ENCODE measurements at places on chromosomes 3 and 15.

GRCh38 chr3:123792473-123793201 lies 91.5 kb downstream of the MYLK start:
- DNase-seq = no peak

DNA sequence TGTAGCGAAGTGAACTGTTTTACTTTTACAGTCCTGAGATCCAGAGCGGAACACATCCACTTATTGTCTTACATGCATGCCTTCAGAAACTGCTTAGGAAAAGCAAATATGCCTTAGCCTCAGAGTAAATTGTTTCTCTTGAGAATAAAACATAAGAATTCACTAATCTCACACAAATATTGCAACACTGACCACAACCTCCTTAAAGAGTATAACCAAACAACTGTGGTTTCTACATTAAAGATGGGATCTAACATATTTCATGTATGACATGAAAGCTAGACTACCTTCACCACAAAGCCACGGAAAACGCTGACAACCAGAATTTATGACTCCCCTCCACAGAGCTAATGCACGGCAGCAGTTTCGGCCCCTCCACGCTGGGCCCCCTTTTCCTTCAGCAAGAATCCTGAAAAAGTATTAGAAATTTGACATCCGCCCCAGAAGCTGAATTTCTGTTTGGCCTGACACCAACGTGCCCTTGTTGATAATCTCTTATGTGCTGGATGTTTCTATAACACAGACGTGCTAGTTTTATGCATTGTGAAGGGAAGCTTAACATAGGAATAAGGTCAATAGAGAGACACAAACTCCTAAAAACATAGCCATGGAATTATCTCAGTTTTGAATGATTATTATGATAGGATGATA lies 84.6 kb downstream of the GREM1 start:
- DNase-seq = no peak

- DNase-seq = no peak
Observed at GRCh38 chr3:71345429-71346040, 238.0 kb downstream of the FOXP1 start.

GRCh38 chr3:52983336-52983807 lies 62.5 kb downstream of the SFMBT1 start:
- DNase-seq = no peak

- DNase-seq = no peak
Observed at GRCh38 chr15:55494931-55495330, 13.1 kb downstream of the DNAAF4 start.

DNA sequence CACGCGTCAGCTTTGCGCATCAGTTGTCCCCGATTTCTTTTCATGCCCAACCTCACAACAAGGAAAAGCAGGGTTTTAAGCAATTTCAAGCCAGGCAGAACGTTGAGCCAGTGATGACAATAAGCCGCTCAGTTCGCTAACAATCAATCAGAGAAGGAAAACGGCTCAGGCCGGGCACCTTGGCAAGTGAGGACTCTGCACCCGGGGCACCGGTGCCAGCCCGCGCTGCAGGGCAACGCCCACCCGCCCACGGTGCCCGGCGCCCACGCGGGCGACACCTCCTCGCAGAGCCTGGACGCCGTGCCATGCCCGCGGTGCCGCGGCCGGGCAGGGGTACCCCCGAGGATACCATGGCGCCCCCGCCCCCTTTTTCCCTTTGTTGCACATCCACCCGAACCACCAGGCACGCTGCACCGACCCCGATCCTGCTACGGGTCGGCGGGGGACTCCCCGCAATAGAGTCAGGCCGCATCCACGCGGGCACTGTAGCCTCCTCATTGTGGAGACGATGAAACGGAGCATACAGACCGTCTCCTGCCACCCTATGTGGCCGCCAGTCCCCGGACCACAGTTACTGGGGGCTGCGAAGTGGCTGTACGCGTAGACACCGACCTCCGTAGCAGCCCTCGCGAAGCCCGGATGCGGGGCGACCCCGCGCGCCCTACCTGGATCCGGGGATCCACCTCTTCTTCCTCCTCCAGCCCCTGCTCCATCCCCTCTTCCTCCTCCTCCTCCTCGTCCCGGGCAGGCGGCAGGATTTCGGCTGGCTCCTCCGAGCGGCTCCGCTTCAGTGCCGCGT lies 581 bp downstream of the SH3BP5 start:
- DNase-seq = no peak

DNA sequence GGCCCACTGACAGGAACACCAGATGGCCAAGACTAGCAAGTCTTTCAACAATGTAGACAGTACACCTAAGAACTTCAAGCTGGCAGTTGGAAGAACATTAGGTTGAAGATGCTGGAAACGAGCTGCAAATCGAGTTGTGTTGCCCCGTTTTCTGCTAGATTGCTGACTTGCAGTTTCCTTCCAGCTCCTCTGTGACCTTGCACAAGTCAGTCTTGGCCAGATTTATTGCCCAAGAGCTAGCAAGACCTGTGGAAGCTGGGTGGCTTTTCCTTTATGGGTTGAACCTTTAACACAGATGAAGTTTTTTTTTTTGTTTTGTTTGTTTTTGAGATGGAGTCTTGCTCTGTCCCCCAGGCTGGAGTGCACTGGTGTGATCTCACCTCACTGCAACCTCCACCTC lies 2.9 kb upstream of the RBM6 start:
- DNase-seq = no peak

DNA sequence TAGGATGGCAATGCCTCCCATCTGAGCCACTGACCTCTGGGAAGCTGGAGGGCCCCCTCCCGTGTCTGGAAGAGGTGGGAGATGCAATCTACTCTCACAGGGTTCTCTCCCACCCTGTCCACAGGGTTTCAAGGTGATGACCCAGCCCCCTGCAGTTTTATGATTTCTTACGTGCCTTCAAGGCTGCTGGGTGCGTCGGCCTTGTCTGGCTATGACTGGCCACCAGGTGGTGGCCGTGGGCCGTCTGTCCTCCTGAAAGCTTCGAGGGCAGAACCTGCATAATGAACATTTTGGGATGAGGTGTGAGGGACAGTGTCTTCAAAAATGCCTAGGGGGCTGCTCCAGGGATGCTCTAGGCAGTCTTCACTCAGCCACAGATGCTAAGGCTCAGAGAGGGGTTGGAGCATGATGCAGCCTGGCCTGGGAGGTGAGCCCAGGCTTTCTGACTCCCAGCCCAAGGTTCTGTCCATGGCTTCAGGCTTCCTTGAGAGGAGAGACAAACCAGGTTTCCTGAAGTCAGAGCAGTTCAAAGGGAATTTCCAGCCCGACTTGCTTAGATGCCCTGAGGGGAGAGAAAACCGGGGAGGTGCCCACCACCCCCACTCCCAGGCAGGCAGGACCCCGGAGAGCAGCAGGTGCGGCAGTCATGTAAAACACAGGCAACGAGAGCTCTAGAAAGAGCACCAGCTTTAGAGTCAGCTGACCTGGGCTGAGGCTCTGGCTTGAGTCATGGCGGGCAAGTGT lies 18.7 kb downstream of the ISG20 start:
- peak; percentile 14 for DNase-seq

Data from NCI-H2171 treated with DMSO at 0.1 percent for 48 hours (cell line).